Activated T-cell treated with anti-CD3 and anti-CD28 coated beads, Interleukin-2, amount 50 U/mL, for 4 hours (primary cell): ENCODE measurements at places on chromosomes 1 and 21. TPM values are rescaled to one million over a fixed set of nuclear protein-coding genes. Genes with fewer than 3 reads are reported as not detected.

LRRC47 gene
- 49.6 TPM for total RNA-seq

TCP10L gene
- 0.14 TPM for total RNA-seq

SLC2A1 gene
- total RNA-seq: 135 TPM

SLC19A1 gene
- 69.0 TPM for total RNA-seq

DNA sequence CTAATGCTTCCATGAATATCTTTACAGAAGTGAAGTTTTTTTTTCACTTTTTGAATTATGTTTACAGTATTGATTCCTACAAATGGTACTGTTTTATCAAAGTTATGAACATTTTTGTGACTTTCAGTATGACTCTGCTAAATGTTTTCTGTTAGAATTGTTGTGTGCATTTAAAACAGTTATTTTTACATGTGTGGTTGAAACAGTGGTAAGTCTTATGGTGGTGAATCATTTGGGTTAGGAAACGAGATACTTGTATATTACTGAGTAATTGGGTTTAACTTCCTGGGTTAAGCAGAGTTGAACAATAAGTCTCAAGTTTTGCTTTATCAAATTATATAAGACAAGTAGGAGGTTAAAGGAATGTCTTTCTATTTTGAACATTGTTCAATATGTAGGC, 66.8 kb downstream of the VPS13D start:
- DNase-seq: no peak

GRCh38 chr1:28896609-28896986, 17.8 kb upstream of the EPB41 start:
- no peak for DNase-seq

HSPB7 gene
- total RNA-seq: 0.43 TPM

DNA sequence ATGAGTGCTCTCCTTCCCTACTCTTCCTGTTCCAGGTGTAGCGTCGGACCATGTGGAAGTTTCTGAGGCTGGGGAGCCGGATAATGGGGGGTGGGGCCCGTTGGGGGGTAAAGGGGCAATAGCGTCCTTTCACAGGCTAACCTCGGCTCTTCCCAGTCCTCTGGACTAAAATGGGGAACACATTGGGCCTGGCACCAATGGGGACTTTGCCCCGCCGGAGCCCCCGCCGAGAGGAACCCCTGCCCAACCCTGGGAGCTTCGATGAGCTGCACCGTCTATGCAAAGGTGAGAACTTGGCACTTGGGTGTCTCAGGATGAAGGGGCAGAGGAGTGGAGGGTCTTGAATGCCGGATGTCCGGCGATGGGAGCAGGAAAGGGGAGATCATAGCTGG, 456 bp downstream of the TOMM40L start:
- no peak for DNase-seq
